ENCODE measurements at places on chromosomes 5 and 9. TPM values are rescaled to one million over a fixed set of nuclear protein-coding genes. Genes with fewer than 3 reads are reported as not detected.

Gene ENHO
- total RNA-seq: 3.9 TPM

Gene TAS2R1
- not detected for total RNA-seq

Gene RASGRF2
- total RNA-seq: 0.58 TPM

Gene DNM1
- total RNA-seq: 3.7 TPM

Gene BARHL1
- total RNA-seq: not detected

- DNase-seq: no peak
Observed at GRCh38 chr9:108270051-108270450, 585.7 kb downstream of the ACTL7B start.

DNA sequence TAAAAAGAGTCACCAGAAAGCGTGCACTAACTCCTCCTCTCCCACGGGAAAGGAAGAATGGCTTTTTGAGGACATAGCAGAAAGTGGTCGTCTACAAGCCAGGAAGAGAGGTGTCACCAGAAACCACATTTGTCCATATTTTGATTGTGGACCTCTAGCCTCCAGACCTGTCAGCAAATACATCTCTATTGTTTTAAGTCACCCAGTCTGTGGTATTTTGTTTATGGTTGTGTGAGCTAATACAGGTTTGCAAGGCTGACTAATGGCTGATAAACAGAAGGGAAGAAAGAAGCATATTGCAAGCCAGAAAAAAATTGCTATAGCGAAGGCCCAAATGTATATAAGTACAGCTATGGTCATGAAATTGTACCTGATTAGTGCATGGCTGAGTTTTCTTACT is 21.4 kb downstream of the WDR70 start:
- DNase-seq: no peak

DNA sequence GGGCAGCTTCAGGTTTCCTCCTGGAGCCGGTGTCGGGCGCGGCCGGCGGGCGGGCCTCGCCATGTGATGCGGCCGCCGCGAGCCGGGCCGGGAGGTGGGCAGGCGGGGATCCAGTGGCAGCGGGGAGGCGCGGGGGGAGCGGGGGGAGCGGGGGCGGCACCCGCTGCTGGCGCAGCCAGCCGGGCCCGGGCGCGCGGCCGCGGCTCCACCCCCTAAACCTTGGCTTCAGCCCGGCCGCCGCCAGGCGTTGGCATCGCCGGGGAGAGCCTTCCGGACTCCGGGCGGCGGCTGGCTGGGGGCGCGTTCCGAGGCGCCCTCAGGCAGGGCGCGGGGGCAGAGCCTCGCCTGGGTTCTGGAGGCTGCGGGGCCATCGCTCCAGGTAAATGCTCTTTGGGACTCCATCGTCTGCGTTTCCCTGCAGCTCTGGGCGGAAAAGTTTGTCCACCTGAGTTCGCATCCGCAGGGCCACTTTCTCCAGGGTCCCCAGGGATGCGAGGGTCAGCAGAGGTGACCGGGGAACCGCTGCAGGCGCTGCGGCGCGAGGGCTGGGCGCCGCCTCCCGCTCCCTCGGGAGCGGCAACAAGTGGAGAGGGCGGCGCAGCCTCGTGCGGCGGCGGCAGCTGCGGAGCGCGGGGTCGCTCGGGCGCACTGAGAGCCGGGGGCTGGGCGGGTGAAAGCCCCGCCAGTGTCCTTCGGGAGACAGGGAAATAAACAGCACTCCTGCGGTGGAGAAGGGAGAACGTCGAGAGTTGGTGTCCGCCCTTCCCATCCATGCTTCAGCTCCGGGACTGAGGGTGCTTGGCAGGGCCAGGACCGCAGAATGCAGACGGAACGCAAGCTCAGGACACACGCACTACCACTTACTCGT is at the start of gene ARHGEF28:
Gene ARHGEF28 (plus strand): TSS at position 253 of the 868 bp plus-strand sequence. CDS start 58,656 bp downstream, outside the sequence.
- peak; percentile 88 for DNase-seq

DNA sequence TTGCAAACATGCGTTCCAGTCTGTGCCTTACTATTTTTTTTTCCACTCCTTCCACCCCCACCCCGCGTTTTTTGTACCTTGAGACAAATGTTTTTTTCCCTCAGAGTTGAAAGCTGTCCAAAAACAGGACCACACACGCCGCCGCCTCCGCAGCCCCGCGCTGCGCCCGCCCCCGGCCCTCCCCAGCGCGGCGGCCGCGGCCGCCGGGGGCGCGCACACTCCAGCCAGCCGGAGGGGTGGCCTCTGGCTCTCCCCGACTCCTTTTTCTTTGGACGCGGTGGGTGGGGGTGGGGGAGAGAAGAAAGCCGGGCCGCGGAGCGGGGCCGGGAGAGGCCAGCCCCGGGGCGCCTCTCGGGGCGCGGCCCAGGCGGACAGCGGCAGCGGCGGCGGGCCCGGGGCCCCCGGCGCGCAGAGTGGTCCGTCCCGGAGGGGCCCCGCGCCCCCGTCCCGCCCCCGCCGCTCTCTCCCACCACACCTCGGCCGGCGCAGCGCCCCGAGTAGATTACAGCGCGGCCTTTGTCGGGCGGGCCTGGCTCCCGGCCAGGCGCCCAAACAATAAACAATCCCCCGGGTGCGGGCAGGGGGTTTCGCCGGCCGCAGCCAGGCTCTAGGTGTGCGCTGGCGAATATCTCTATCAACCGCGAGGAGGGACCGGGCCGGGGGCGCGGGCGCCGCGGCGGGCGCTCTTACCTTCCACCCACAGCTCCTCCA is 10.9 kb downstream of the PTCH1 start:
- peak; percentile 56 for DNase-seq

DNA sequence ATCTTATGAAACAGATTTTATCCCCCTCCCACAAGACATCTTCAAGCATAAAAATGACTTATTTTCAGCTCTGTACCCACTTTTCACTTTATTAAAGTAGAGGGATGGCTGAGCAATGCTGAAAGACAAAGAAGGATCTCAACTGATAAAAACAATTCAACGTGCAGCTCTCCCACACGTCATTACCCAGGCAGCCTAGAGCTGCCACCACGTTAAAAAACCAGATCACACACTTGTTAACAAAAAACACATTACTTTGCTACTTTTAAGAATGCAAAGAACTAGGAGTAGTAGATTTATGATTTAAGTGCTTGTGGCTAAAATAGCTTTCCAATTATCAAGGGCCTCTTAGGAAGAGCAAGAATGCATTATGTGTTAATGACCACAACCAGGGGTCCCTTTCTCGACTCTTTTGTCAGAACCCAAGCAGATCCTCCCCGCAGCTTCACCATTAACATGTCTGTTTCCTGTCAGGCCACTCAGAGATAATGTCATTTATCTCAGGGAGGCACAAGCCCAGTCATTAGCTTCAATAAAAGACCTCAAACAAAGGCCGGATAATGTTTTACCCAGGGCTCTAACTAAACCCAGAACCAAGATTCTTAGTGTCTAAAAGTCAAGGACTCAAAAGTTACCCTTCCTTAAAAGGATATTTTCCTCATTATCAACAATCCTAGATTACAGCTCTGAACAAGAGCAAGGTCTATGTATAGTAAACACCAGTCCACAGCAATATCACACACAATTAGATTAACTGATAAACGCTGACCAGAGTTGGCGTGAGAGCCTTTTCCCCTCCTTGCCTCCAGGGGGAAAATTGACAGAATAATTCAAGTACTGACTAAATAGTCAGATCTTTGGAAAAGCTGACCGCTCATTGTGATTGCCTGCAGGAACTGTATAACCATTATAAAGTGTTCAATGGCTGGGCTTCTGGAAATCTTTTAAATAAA is 7.5 kb downstream of the ZNF608 start:
- DNase-seq: no peak

GRCh38 chr9:131743096-131743495 is 3.2 kb upstream of the RAPGEF1 start:
- DNase-seq: no peak

DNA sequence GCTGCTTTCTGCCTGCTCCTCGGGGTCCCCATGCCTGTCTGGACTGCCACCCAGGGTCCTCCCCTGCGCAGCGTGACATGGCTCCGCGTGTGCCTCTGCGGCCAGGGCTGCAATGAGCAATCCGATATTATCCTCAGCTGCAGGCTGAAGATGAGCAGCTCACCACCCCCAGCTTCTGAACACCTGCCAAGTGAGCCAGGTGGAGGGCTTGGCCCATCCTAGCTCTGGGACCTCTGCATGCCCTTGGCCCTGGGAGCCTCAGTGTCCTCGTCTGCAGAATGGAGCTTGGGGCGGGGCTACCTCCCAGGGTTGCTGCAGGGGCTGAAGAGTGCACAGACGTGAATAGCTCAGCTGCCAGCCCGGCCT is 4.1 kb upstream of the MYMK start:
- DNase-seq: no peak

DNA sequence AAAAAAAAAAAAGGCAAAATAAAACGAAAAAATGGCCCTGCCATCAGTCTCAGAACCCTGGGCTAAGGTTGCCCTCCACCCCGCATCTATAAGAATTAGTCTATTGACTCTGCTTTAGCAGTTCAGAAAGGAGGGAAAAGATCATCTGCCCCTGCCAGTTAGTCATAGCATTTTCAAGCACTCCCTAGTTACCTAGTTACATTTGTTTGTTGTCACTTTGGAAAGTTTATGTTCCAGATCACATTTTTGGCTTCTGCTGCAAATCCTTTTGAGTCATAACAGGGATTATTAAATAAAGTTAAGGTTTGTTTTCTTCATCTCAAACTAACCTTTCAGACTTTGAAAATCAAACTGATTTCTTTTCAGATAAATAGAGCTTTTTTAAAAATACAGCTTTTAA is 52.1 kb downstream of the AQP7 start:
- DNase-seq: no peak

Data from left lobe of liver (tissue), 2 donors.